ENCODE measurements at places on chromosomes 11 and 22. TPM values are rescaled to one million over a fixed set of nuclear protein-coding genes. Genes with fewer than 3 reads are reported as not detected.

The MN1 gene
- polyA plus RNA-seq, result 11.7 TPM

The RIMBP3B gene
- polyA plus RNA-seq, result not detected

The ACTN3 gene
- 1.1 TPM for polyA plus RNA-seq

The CASP5 gene
- polyA plus RNA-seq, result not detected

The CLDN5 gene
- polyA plus RNA-seq, result 17.5 TPM

The TEX12 gene
- polyA plus RNA-seq, result 0.52 TPM

The SLC5A4 gene
- polyA plus RNA-seq, result 1.4 TPM

The PTPRJ gene
- polyA plus RNA-seq, result 26.9 TPM

The PHLDA2 gene
- not detected for polyA plus RNA-seq

The OR51B4 gene
- polyA plus RNA-seq, result 0.35 TPM

GRCh38 chr22:50032109-50032871, 19.7 kb upstream of the IL17REL start:
- DNase-seq, result no peak

GRCh38 chr11:60338053-60338452, 11.0 kb downstream of the MS4A6E start:
- DNase-seq, result no peak

- DNase-seq, result no peak
These were observed 14.1 kb upstream of the MDK start for GRCh38 chr11:46367244-46367915.

DNA sequence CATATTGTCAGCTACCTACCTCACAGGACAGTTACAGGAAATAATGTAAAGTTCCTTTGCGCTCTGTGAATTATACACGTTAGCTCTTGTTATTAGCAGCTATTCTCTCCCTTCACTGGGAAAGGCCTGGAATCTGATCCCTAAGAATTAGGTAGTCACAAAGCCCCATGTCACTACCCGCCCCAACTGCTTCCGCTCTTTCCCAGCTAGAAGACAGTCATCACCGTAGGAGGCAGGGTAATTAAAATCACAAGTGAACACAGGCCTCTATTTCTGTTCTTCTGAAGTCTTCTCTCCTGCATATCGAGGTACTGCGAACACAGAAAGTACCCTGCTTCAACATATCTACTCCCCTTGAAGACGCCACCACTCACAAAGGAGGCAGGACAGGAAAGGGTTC, 12.6 kb upstream of the AHNAK start:
- DNase-seq, result no peak

- no peak for DNase-seq
These were observed 32.9 kb upstream of the SLN start for GRCh38 chr11:107744736-107745135.

GRCh38 chr22:43777286-43777685, 34.8 kb downstream of the EFCAB6 start:
- DNase-seq, result no peak

DNA sequence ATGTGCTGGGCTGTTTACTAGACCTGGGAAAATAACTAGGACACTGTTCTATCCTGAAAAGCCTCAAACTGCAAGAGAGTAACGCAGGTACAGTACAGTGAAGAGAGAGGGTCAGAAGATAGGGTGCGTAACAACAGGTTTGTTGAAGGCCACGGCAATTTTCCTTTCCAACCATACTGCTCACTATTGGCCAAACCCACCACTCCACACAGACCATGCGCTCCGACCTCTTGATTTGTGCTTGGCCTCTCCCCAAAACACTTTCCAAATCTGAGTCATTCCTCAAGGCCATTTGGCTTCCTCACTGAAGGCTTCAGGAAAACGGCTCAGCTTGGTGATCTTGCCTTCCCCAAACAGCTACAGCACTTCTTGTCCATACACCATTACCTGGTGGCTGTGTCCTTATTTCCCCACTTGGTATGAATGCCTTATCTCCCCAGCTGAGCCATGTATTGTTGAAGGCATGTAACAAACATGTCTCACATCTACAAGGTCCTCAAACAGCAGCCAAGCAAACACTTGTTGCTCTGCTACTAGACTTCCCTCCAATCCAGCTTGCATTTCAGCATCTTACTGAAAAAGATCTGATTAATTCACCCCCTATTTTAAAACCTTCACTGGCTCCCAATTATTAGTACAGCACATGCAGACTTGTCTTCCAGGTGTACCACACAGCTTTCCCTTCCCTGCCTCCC, 40.9 kb downstream of the TCF20 start:
- DNase-seq, result no peak

GRCh38 chr11:69154211-69154913, 1.4 kb upstream of the SMIM38 start:
- DNase-seq, result no peak

DNA sequence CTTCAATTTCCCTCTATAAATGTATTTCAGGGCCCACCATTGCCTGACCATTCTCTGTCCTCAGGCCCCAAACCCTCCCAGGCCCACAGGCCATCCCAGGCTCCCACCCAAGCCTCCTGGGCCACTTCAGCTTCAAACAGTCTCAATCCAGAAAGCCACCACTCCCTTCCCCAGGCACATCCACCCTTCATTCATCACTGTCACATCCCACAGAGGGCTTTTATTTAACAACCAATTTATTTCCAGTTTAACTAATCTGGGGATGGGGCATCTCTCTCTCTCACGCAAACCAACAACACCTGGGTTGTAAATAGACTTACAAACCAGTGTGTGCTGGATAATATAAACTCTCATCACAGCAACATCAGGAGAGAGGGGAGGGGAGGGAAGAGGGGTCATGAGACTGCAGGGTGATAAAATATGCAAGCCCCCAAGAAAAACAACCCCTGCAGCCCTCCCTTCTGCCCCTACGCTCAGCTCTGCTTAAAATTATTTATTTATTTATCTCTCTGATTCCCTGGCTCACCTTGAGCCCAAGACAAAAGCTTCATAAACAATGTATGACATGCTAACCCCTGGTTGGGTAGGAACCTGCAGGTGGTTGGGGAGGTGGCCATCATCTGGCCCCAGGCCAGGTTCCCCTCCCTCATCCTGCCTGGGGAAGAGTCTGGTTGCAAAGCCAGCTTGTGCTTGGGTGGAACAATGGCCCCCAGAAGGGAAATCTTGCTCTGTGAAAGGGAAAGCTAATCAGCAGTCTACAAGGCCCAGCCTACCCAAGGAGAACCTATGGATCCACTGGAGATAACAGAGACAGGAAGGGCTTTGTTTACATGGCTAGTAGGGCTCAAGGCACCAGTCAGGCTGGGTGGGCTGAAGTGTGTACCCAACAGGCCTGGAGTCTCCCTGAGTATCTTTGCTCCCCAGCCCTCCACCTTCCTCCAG, 359.2 kb downstream of the BUD13 start:
- DNase-seq, result no peak

DNA sequence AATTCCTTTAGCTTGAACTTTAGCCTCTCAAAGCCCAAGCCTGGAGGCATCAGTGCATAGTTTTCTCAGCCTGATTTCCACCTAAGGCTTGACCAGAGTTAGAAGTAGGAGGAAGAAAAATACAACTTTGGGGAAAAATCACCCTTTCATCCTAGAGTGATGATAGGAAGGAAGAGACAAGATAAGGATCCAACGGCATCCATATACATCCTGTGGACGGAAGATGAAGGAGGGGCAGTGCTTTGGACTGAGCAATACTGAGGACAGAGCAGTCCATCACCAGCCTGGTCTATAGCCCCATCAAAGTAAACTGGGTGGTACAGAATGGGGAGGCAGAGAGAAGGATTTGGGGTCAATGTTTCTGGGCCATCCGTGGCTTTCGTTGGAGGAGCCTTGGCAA, 247.9 kb downstream of the FAM76B start:
- DNase-seq, result no peak

DNA sequence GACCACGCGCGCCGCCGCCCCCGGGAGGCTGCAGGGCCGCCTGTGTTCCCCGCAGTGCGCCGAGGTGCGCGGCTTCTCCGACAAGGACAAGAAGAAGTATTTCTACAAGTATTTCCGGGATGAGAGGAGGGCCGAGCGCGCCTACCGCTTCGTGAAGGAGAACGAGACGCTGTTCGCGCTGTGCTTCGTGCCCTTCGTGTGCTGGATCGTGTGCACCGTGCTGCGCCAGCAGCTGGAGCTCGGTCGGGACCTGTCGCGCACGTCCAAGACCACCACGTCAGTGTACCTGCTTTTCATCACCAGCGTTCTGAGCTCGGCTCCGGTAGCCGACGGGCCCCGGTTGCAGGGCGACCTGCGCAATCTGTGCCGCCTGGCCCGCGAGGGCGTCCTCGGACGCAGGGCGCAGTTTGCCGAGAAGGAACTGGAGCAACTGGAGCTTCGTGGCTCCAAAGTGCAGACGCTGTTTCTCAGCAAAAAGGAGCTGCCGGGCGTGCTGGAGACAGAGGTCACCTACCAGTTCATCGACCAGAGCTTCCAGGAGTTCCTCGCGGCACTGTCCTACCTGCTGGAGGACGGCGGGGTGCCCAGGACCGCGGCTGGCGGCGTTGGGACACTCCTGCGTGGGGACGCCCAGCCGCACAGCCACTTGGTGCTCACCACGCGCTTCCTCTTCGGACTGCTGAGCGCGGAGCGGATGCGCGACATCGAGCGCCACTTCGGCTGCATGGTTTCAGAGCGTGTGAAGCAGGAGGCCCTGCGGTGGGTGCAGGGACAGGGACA, 2.7 kb downstream of the NLRP6 start:
- no peak for DNase-seq

GRCh38 chr11:86482692-86483091, 108.0 kb downstream of the CCDC81 start:
- no peak for DNase-seq

- no peak for DNase-seq
These were observed 20.0 kb downstream of the TRMU start for GRCh38 chr22:46355369-46355995.

GRCh38 chr11:24685821-24686220, 189.0 kb downstream of the LUZP2 start:
- DNase-seq, result no peak

DNA sequence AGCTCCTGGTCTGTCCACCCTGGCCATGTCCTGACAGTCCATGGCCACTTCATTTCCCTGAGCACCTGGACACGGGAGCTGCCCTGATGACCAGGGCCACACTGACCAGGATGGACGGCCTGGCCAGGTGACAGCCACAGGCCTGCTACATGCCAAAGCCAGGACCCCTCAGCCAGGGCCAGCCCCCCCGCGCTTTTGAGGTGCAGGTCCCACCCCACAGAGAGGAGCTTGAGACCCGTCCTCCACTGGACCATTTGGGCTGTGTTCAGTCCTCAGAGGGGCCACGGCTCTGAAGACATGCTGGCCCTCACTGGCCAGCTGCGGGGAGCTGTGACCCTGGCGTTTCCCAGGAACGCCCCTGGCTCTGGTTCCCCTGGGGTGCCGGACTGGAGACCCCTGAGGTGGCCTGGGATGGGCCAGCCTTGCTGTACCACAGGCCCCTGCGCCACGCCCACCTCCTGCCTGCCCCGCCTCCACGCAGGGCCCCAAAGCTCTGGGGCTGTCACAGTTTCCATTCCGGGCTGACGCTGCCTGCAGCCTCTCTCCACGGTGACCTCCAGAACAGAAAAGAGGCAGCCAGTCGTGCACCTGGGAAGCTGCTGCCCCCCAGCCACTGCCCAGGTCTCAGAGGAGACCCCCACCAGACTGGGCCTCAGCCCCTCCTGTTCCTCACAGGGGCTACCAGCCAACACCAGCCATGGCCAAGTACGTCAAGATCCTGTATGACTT, 18.2 kb downstream of the EPS8L2 start:
- DNase-seq, result no peak

GRCh38 chr11:62552485-62553079, 6.0 kb upstream of the AHNAK start:
- no peak for DNase-seq

- no peak for DNase-seq
These were observed 66.4 kb downstream of the CTTN start for GRCh38 chr11:70464509-70465361.

- no peak for DNase-seq
These were observed 22.2 kb downstream of the SVIP start for GRCh38 chr11:22807391-22807790.

DNA sequence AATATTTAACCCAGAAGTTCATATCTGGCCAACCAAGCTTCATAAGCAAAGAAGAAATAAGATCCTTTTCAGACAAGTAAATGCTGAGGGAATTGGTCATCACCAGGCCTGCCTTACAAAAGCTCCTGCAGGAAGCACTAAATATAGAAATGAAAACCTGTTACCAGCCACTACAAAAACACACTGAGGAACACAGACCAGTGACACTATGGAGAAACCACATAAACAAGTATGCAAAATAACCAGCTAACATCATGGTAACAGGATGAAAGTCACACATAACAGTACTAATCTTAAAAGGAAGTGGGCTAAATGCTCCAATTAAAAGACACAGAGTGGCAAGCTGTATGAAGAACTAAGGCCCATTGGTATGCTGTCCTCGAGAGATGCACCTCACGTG, 311.4 kb downstream of the DYNC2H1 start:
- no peak for DNase-seq

GRCh38 chr11:68324241-68324640, 11.8 kb downstream of the LRP5 start:
- no peak for DNase-seq

DNA sequence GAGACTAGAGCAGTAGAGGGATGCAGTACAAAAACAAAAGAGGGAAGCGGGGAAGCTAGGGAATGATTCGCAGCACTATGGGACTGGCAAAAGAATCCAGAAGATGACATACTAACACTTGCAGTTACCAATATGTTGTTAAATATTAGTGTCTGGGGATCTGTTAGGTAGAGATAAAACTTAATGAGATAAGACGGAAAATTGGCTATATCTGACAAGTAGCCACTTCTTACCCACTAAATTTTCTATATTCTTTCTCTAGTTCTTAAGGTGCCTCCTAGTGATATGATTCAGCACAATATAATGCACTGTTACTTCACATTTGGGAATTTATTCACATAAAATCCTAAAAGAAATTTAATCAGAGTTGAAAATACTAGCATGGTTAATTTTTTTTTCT, 30.8 kb downstream of the CCDC90B start:
- no peak for DNase-seq

DNA sequence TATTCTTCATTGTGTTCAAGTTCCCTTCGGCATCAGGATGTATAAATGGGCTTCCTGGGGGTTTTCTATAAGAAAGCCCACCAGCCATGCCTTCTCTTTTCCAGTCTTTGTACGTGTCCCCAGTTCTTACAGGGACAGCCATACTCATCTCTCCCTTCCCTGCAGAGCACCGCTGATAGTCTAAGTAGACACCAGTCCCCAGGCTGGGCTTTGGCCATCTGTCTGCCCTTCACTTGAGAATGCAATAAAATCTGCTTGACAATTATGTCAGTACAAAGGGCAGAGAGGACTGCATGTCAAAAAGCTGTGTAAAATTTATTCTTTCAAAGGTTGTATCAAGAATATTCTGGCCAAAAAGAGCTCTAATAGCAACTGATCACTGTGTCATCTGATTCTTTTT, 27.3 kb downstream of the NTM start:
- DNase-seq, result no peak
